ENCODE measurements at places on chromosomes 4 and X. TPM values are rescaled to one million over a fixed set of nuclear protein-coding genes. Genes with fewer than 3 reads are reported as not detected.

Gene C4orf54
- not detected for total RNA-seq

GRCh38 chrX:78960888-78961287, 15.7 kb downstream of the P2RY10 start:
- DNase-seq = no peak

- no peak for DNase-seq
Observed at GRCh38 chrX:40300286-40300890, 202.6 kb upstream of the BCOR start.

DNA sequence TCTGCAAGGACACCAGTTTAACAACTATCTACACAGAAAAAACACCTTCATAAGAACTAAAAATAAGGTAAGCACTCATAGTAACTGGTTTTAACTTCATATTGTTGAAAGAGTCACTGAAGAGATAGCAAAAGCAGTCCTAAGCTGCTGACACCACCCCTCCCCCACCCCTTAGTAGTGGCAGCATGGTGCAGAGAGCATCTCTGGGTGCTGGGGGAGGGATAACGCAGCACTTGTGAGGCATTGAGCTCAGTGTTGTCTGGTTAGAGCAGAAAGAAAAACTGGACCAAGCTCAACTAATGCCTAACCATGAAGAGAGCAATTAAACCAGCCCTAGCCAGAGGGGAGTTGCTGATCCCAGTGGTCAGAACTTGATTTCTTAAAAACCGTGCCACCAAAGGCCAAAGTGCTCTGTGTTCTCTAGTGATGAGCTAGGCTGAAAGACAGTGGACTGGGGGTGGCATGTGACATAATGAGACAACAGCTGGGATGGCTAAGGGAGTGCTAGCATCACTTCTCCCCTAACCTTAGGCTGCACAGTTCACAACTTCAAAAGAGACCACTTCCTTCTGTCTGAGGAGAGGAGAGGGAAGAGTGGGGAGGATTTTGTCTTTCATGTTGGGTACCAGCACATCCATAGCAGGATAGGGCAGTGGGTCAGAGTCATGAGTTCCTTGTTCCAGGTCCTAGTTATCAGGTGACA, 669.3 kb downstream of the PDHA2 start:
- no peak for DNase-seq

GRCh38 chr4:67658302-67658701, 42.7 kb downstream of the UBA6 start:
- no peak for DNase-seq

Gene COX7B2
- total RNA-seq = not detected

DNA sequence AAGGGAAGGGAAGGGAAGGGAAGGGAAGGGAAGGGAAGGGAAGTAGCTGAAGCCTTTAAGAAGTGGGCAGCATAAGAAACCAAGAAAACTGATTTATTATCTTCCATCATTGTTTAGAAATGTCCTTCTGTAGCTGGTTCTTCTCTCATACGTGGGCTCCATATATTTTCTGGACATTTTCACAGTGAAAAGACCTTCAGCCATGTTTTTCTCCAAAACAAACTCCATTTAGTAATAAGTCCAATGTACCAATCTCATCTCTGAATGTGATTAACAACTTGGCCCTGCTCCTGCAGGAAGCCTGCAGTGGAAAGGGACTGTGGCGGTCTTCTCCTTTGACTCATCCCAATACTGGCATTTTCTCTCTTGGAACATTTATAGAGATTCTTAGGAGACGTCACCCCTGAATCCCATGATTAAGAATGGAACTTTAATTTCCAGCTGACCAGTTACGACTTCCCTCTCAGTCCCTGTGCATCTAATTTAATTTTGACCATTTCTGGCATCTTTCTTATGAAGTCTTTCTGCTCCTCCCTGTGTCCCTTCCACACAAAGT, 96.6 kb upstream of the GUCY1A1 start:
- no peak for DNase-seq

DNA sequence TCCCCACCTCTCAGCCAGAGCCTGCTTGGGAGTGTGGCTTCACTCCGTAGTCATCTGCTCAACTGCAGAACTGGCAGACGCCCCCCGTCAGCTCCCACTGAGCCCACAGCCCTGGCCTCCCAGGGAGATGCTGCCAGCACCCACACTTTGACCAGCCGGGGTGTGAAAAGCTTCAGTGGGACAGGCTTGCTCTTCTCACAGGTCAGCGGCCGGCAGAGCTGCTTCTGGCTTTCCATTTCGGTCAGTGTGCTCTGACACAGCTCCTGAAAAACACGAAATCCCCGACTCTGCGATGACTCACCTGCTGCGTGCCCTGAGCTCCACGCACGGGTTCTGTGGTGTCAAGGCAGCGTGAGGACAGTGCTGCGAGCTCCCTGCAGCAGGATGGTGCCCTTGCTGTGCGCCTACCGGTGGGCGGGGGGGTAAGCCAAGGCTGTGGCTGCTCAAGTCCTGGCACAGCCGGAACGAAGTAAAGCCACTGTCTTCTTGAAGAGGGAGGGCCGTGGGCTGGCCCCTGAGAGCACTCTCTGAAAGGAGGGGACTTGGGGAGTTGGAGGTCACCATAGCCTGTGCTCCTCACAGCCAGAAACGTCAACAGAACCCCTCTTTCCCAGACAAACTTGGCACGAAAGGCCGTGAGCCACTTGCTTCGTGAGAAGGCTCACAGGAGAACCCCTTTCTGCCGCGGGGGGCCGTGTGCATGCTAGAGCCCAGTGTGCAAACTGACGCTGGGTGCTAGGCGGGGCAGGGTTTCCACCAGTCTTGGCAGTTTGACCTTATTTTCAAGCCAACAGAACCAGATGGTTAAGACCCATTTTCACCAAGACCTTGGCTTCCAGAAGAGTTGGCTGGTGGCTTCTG, 23.6 kb downstream of the NOP14 start:
- peak; percentile 27 for DNase-seq

DNA sequence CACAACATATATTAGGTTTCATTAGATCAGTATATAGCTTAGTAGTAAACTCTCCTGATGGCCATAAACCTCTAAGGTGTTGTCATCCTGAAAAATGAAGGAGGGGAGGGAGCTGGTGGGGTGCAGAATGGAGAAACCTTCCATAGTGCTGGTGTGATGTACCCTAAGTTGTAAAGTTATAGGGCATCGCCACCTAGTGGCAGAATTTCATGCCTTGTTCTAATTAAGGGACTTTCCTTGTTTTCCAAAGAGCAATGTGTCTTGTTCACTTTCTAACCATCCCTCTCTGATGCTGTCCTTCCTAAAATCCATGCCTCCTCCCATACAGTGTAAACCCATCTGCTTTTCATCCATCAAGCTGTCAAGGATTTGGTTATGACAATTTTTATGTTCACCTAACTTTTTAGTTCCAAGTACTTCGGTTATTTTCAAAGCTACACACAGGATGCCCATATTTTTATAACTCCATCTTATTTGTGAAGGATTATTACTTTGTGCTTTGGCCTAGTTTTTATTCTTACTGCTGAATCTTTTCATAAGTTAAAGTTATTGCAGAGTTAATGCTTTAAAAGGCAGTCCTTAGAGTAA, 4.5 kb downstream of the NBDY start:
- peak; percentile 39 for DNase-seq

Gene PNCK
- total RNA-seq = not detected

DNA sequence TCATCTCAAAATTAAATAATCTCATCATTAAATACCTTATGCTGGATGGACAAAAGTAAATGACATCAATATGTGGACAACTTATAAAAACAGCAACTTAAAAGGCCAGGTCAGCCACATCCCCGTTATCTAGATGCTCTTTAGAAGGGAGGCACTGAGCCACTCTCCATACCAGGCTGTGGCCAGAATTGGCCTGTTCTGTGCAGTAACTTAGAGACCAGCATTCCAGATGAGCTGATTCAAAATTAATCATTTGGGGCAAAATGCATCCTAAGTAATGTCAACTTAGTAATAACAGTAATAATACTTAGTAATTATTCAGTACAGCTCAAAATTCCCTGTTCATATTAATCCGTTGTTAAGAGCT, 373.6 kb downstream of the FBXW7 start:
- DNase-seq = no peak

- no peak for DNase-seq
Observed at GRCh38 chr4:76533314-76533713, 98.3 kb downstream of the SHROOM3 start.

GRCh38 chrX:155535866-155536265, 76.9 kb downstream of the TMLHE start:
- DNase-seq = no peak

Gene SLC4A4
- total RNA-seq = not detected

Gene IDS
- total RNA-seq = 215 TPM

Gene CT83
- not detected for total RNA-seq

GRCh38 chr4:3307486-3307885, 14.7 kb downstream of the RGS12 start:
- DNase-seq = no peak

DNA sequence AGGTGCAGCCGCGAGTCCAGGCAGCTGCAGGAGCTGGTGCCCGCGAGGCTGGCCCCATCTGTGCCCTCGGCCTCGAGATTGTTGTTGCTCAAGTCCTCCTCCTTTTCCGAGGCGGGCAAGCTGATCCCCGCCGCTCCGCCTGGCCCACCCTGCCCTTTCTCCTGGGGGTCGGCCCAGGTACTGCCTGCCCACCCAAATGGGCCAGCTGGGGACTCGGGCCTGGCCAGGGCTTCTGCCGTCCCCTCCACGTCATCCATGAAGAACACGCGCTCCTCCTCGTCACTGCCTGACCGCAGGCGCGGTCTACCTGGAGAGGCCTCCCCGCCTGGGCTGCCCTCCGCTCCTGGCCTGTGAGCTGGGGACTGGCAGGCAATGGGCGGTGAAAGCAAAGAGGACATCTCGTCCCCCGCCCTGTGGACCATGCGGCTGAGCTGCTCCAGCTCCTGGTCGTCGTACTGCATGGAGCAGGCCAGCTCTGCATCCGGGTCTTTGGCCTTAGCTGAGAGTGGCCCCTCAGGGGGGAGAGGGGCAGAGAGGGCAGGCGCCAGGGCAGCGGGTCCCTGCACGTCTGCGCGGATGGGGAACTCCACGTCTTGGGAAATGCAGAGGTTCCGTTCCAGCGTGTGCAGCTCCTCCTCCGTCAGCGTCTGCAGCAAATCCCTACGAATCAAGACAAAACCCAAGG, 43.1 kb upstream of the MXD4 start:
- DNase-seq = no peak

- DNase-seq = no peak
Observed at GRCh38 chr4:144402999-144403398, 243.0 kb upstream of the HHIP start.

GRCh38 chr4:136000246-136000645, 1532.0 kb downstream of the PCDH18 start:
- no peak for DNase-seq

- DNase-seq = no peak
Observed at GRCh38 chr4:87120010-87120409, 100.4 kb downstream of the KLHL8 start.

GRCh38 chr4:147594107-147594506, 23.1 kb upstream of the TMEM184C start:
- DNase-seq = no peak

Gene PDCL2
- not detected for total RNA-seq

Gene DGKK
- not detected for total RNA-seq

DNA sequence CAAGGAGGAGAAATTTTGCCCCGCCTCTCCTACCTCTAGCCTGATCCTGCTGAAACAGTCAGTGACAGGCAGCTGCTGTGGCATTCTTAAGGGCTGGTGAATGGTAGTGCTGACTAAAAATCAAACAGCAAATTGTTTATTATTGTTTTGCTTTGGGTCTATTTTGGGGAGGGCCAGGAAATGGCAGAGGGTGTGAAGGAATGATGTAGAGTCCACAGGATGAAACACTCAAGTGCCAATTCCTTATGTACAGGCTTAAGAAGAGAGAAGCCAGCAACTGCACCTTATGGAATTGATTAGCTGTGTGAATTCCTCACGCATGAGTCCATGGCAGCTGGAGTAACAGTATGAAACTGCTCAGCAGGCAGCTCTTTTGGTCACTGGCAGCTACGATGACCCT, 39.7 kb downstream of the VEGFC start:
- no peak for DNase-seq

- DNase-seq = peak; percentile 44
Observed at GRCh38 chrX:107678957-107679740, 50.8 kb downstream of the PRPS1 start.

Gene NLGN3
- 2.3 TPM for total RNA-seq

Gene CPZ
- total RNA-seq = not detected

DNA sequence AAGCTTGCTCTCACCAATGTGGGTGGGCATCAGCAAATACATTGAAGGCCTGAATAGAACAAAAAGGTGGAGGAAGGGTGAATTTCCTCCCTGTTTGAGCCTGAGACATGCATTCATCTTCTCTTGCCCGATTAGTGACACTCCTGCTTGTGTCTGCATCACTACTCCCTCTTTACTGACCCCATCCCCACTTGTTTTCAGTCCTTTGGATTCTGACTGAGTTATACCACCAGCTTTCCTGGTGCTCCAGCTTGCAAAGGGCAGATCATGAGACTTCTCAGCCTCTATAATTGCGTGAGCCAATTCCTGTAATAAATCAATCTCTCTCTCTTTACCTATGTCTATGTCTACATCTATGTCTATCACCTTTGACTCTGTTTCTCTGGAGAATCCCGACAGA, 47.4 kb upstream of the DYNLT3 start:
- no peak for DNase-seq

Gene TMEM154
- 36.9 TPM for total RNA-seq

GRCh38 chr4:138406876-138407275, 164.7 kb upstream of the SLC7A11 start:
- DNase-seq = no peak

Gene AMTN
- not detected for total RNA-seq

DNA sequence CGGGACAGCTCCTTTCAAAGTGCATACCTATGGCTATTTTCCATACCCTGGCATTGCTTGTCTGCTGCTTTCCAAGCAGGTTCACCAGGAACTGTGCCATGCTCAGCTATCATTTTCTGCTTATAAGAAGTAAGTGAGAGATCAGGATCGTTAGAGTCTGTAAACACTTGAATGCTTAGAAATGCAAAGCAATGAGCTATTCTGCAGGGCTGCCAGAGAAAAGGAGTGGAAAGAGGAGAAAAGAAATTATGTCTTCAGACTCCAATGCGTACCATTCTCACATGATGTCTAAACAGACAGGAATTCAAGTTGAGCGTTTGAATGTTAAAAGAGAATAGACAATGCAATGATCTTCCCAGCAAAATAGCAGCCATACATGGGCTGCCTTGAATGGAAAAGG, 245.5 kb upstream of the SLC7A11 start:
- no peak for DNase-seq

DNA sequence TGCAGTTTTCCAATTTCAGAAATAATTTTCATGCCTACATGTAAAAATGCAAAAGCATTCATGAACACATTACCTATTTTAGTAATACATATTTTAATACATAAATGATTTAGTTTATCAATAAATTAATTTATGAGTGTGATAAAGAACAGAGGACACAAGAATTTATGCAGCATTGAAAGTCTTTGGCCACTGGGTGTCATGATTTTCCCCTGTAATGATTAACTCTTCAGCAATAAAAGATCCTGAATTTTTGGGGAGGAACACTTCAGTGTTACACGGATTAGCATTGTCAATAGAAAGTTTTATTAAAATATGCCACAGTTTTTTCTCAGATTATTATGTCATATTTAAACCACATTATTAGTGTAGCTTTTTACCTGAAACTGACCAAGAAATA, 8.6 kb upstream of the VCX2 start:
- DNase-seq = no peak

Gene ELK1
- total RNA-seq = 34.0 TPM

Gene FAAH2
- total RNA-seq = 12.0 TPM

- no peak for DNase-seq
Observed at GRCh38 chr4:40915318-40916217, 165.8 kb downstream of the NSUN7 start.

- no peak for DNase-seq
Observed at GRCh38 chr4:119337010-119337409, 15.1 kb upstream of the FABP2 start.

- no peak for DNase-seq
Observed at GRCh38 chr4:109067508-109068235, 234.8 kb downstream of the COL25A1 start.

GRCh38 chr4:183618681-183619080, 40.3 kb downstream of the RWDD4 start:
- no peak for DNase-seq
